ENCODE measurements at places on chromosomes 2 and 18.

DNA sequence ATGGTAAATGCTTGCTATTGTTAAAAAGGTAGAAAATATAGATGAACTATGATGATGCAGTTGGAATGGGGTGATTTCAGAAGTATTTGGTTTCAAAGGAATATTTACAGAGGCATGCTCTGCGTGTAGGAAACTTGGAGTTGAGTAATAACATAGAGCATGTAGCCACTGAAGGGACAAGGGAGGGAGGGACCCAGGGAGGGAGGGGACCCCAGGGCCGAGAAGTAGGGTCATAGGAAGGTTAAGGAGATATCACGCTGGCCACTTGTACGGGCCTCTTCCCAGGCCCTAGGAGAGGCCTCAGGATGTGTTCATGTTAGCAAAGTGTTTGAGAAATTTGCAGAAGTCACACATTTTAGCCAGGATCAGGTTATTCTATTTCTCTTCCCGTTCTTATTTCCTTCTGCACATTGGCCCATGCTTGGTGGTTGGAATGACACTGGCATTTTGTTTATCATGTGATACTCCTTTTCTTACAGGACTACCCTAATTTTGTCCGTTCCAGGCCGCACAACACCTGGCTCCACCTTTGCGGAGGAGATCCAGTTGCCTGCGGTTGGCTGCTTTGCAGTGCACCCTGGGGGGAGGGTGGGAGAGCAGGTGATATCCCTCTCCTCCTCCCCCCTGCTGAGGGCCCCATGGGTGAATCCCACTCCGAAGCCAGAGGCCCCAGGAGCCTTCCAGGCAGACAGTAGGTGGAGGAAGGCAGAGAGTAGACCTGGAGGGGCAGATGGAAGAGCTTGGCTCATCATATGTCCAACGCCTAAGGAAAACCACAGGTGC is 16.9 kb upstream of the ACKR3 start:
- no peak for DNase-seq

DNA sequence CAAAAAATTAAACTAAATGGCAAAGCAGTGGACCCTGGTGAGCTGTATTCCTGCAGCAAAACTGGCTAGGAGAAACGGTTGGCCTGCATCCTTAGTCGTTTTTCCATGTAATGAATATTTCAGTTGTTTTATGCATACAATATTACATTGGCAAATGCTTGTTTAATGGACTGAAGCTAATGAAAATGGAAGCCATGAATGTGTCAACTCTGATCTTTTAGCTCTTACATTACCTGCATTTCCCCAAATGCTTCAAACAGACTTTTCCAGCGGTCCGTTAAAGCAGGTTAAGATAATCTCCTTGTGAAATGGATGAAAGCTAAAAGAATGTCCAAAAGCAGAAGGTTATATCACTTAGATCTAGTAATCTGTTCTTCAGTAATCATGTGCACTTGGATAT is 686.3 kb upstream of the SETBP1 start:
- no peak for DNase-seq

- DNase-seq, result no peak
These were observed 17.4 kb downstream of the RTP5 start for GRCh38 chr2:241886840-241887447.

GRCh38 chr2:47309472-47309951 is 93.4 kb upstream of the MSH2 start:
- no peak for DNase-seq

DNA sequence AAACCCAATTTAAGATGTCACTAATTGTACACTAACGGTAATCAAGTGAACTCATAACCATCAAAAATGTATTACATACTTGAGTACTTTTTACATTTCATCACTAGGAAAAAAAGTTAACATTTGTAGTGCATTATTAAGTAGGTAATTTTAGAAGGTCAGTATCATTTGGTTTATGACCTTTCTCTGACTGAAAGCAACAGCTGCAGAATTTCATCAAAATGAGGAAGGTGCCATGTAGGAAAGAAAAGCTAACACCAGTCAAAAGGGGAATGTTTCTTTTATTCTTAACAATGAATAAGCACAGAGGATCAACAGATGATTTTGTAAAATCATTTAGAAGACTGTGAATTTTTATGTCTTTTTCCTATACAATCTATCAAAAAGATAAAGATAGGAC is 79.0 kb downstream of the PIGN start:
- DNase-seq, result no peak

GRCh38 chr2:230011617-230012016 is 57.1 kb downstream of the SLC16A14 start:
- no peak for DNase-seq

DNA sequence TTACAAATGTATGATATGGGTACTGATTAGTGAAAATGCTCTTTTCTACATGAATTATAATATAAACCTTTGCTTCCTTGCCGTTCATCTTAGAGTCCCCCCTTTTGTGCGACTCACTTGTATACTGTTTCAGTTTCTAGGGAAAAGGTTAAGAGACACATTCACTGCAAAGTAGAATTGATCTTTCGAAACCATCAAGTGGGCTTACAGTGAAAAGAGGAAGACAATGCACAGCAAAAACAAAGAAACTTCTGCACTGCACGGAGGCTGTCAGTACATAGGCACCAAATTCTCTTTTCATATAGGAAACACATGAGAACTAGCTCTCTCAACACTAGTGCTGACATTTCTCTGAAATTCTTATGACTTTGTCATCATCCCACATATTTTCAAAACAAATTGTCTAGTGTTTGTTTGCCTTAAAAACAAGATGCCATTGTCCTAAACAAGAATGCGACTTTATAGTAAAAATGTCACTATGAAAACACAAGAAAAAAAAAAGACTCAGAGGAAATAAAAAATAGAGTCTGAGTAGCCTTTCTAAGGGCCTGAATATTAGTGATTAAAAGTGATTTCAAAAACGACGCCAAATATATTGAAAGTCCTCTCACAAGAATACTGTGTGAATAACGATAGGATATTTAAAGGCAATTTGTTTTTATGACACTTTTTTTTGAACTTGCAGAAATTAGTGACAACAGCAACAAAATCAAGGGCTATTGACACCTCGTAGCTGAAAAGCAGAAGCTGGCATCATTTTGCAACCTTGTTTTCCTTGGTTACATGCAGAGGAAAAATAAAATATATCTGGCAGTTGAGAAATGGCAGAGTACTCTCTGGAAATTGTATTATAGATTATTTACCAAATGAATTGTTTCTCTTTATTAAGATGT is 827.0 kb downstream of the BCL11A start:
- DNase-seq, result peak; percentile 54

DNA sequence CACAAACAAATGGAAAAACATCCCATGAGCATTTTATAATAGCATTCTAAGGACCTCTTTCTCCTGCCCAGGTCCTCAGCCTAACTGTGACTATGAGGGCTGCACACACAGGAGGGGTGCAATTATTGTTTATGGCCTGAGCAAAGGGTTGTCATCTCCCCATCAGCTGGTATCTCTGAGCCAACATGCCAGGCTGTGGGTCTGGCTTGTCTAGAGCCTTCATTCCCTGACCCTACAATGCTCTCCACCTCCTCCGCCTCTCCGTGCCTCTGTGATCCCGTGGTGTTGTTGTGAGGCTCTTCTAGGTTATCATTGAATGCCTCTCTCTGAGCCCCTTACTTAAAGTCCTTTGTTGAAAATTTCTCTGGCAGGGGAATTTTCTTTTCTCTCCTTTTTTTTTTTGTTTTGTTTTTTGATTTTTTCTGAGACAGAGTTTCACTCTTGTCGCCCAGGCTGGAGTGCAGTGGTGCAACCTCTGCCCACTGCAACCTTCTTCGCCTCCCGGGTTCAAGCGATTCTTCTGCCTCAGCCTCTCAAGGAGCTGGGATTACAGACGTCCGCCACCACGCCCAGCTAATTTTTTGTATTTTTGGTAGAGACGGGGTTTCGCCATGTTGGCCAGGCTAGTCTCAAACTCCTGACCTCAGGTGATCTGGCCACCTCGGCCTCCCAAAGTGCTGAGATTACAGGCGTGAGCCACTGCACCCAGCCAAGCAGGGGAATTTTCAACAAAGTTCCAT is 126.4 kb downstream of the SMAD7 start:
- no peak for DNase-seq

DNA sequence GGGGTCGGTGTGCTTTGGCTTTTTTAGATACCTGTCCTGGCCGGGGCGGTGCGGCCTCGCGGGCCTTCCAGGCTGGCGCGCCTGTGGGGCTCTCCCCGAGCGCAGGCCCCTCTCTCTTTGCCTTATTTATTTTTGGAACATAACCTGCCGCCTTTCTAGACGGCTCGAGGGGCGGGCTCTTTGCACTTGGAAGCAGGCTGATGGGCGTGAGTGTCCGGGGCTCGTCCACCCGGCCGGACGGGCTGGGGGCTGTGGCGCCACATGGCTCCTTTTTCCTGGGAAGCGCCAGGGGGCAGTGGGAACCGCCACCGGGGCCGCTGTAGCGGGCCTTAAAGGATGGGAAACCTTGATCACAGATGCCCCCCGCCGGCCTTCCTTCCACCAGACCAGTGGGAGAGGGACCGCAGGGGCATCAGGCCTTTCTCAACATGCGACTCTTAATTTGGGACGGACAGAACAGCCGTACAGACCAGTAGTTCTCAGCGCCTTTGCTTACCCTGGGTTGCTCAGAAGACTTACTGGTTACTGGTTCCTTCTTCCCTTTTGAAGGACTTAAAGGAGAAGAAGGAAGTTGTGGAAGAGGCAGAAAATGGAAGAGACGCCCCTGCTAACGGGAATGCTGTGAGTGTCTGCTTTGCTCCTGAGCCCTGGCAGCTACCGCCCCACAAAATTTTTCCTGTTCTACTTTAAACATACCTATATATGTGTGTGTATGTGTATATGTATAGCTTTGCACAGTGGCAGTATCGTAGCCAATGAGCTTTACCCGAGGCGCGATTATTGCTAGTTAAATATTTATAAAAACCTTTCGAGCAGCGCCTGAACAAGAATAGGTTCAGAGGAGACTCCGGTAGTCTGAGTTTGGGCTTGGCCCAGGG is 2.7 kb downstream of the PTMA start:
- no peak for DNase-seq

GRCh38 chr2:40666398-40666797 is 214.5 kb upstream of the SLC8A1 start:
- no peak for DNase-seq

DNA sequence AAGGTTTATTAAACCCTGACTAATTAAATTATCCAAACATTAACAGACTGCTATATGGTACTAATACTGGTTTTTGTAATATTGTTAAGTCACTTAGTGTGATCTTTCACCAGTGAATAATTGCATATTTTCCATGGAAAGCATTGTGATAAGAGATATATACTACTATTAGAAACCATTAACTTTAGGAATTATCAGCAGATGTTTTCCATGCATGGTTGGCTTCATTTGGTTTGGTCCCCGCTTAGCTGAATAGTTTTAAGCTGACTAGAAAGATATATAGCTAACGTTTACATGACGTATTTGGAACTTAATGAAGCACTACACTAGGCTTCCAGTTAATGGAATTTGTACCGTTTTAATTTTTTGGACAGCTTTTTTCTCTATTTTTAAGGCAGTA is 37.9 kb downstream of the LCLAT1 start:
- no peak for DNase-seq

DNA sequence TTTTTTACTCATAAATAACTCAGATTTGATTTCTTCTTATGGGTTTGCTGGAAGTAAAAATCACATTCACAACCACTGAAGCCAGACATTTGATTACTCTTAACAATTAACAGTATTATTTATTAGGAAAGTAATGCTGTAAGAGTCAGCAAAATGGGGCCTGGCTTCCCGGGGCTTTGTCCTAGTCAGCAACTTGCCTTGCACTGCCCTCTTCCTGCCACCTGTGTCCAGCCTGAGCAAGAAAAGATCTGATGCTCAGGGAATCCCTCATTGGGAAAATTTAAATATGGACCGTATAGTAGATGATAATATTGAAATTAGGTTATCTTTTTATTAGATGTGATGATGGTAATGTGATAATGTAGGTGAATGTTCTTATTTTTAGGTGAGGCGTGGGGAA is 30.8 kb upstream of the ACYP2 start:
- no peak for DNase-seq

GRCh38 chr2:228522276-228522675 is 340.8 kb upstream of the SPHKAP start:
- DNase-seq, result no peak

GRCh38 chr18:74623047-74623816 is 25.6 kb downstream of the ZNF407 start:
- no peak for DNase-seq

- DNase-seq, result no peak
These were observed 233.2 kb downstream of the CNTNAP5 start for GRCh38 chr2:124258140-124258880.

DNA sequence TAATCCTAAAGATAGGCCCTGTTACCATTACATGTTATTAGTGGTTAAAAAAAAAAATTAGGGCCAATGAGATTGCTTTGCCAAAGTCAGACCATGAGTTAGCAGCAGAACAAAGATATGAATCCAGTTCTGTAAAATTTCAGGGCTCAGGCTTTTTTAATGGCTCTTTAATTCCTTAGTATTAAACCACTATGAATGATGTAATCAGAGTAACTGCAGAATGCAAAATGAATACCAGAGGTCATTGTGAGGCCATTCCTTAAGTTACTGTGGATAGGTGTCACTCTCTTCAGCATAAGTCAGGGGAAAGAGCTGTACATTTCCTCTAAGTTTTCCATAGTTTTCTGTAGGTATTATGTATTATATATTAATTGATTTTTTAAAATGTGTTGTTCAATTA is 42.2 kb upstream of the TBR1 start:
- no peak for DNase-seq

- no peak for DNase-seq
These were observed 103.7 kb downstream of the NCK2 start for GRCh38 chr2:105848367-105848766.

- DNase-seq, result no peak
These were observed 145.5 kb downstream of the CALCRL start for GRCh38 chr2:187302586-187302985.

DNA sequence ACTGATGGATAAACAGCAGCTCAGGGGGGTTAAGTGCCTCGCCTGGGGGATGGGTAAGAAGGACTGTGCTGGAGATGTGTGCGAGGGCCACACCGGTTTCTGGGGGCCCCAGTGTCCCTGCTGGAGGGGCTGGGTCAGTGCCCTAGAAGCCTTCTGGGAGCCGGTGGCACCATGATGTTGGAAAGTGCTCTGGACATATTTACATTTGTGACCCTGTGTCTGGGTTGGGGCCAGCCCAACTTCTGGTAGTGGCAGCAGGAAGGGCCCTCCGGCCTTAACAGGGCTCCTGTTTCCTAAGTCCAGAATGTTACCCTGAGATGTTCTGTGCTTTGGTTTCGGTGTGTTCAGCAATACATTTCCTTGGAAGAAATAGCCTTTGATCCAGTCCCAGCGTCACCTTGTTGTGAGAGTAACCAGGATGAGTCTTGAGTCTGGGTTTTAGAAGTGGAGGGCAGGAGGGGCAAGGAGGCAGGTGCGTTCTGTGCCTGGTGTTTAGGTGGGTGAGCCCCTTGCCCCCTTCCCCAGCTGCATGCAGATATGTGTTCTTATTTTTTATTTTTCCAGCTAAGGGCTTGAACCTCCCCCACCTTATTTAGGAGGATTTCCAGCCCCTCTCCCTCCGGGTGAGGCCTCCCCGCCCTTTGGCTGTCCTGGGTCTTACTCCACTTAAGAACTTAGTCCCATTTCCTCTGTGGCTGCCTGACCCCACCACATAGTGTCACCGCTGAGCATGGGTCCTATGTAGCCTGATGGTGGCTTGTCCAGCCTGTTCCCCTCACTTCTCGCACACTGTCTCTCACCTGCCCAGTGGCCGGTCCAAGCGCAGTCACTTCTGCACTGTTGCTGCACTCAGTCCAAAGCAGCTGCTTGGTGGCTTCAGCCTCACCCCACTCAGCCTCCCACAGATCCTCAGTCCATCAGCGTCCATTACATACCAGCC is 132.7 kb upstream of the HS6ST1 start:
- no peak for DNase-seq

GRCh38 chr18:54043484-54044251 is 180.8 kb downstream of the MBD2 start:
- no peak for DNase-seq
